Breast epithelium (tissue), 4 donors: ENCODE measurements at places on chromosomes 2 and 18.

- H3K4me3 ChIP-seq = no peak overlapping the region
- no peak overlapping the region for H3K27ac ChIP-seq
These were observed 28.1 kb downstream of the CAMKMT start for GRCh38 chr2:44389895-44390294.

DNA sequence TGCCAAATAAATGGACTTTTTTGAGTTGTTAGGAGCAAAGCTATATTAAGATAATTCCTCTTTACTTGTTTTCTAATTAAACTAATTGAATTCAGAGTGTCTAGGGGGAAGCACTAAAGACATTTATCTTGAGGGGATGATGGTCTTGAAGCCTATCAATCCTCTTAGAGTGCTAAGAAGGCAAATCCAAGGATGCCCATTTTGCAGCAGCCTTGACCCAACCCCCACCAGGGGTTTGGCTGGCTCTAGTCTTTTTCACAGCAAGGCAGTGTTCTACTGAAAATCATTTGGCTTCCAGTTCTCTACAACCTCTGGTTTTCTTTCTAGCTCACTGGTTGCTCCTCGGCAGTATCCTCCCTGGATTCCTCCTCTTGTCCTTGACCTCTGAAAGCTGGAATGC lies 6.5 kb upstream of the RAX start:
- no peak overlapping the region for H3K27ac ChIP-seq
- H3K27me3 ChIP-seq = no peaks in the 10 kb centered on the region
- no peak overlapping the region for H3K4me3 ChIP-seq
- no peaks in the 10 kb centered on the region for H3K4me1 ChIP-seq

- H3K27ac ChIP-seq = no peak overlapping the region
- H3K27me3 ChIP-seq = no peaks in the 10 kb centered on the region
- no peak overlapping the region for H3K4me3 ChIP-seq
- no peaks in the 10 kb centered on the region for H3K36me3 ChIP-seq
- DNase-seq = no peak
These were observed 3.0 kb downstream of the DPP4 start for GRCh38 chr2:162071001-162071400.

- H3K27me3 ChIP-seq = no peaks in the 10 kb centered on the region
- no peak overlapping the region for H3K4me3 ChIP-seq
- H3K4me1 ChIP-seq = no peaks in the 10 kb centered on the region
- H3K36me3 ChIP-seq = no peaks in the 10 kb centered on the region
These were observed 26.5 kb downstream of the FIGN start for GRCh38 chr2:163709270-163709669.

GRCh38 chr2:47518497-47519146 lies 115.7 kb downstream of the MSH2 start:
- no peak for DNase-seq
- H3K36me3 ChIP-seq = no peaks in the 10 kb centered on the region
- H3K4me1 ChIP-seq = peaks cover 5% of the 10 kb centered on the region
- no peaks in the 10 kb centered on the region for H3K27me3 ChIP-seq
- H3K4me3 ChIP-seq = no peak overlapping the region
- H3K27ac ChIP-seq = no peak overlapping the region

DNA sequence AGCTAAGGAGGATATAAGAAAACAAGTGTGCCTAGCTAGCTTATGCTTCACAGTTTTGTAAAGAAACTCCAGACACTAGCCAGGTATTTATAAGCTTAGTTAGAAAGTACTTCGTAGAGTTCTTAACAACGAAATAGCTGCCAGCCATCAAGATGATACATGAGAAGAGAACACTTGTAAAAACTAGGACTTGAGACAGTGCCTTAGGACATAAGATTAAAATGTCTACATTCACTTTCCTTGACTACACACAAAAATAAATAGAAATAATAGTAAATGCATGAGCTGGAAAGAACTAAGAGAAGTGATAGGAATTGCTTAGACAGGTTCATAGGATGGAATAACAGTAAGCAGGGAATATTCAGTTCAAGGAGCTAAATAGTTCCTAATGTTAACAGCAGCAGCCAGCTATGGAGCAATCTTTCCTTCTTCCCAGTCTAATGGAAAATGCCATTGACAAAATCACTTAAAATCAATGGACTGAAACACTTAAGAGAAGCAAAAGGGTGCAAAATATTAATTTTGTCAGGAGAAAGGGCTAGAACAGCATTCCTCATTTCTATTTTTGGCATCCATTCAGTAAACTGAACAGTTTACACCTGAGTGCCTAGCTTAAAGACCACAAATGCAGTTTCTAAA lies 186.6 kb downstream of the PDE11A start:
- H3K27ac ChIP-seq = no peak overlapping the region
- no peaks in the 10 kb centered on the region for H3K36me3 ChIP-seq
- no peak overlapping the region for H3K4me3 ChIP-seq
- H3K4me1 ChIP-seq = no peaks in the 10 kb centered on the region
- DNase-seq = no peak

DNA sequence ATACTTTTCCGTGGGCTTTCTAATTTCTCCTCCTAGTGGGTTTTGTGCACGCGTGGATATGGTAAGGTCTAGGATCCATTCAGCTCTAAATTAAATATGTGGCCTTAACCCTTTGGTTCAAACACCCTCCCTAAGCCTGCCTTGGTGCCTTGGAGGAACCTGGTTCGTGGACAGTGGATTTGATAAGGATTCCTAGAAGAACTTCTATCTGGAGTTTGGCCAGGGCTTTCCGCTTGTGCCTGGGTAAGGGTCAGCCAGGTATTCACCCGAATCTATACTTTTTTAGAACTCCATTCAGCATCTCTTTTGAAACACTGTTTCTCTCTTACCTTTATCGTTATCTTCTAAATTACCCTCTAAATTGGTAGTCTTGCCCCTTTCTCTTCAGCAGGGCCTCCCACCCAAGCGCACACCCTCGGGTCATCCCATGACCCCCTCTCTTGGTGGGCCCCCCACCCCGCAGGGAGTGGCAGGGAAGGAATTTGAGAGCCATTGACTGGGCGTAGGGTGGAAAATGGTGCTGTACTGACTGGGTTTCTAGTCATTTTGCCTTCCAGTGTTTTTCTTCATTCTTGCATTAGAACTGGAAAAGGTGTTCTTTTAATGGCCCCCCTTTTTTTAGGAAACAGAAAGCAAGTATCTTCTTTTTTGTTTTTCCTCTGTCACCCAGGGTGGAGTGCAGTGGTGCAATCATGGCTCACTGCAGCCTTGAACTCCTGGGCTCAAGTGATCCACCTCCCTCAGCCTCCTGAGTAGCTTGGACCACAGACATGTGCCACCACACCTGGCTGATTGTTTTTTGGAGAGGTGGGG lies 1.8 kb downstream of the SOCS6 start:
- H3K36me3 ChIP-seq = no peaks in the 10 kb centered on the region
- H3K4me3 ChIP-seq = peak overlapping the region; percentile 75
- H3K27ac ChIP-seq = no peak overlapping the region
- DNase-seq = no peak
- H3K4me1 ChIP-seq = peaks cover 7% of the 10 kb centered on the region

GRCh38 chr2:96082211-96083063 lies 33.9 kb downstream of the ADRA2B start:
- peak overlapping the region; percentile 66 for H3K27ac ChIP-seq
- H3K36me3 ChIP-seq = no peaks in the 10 kb centered on the region
- no peak overlapping the region for H3K4me3 ChIP-seq

DNA sequence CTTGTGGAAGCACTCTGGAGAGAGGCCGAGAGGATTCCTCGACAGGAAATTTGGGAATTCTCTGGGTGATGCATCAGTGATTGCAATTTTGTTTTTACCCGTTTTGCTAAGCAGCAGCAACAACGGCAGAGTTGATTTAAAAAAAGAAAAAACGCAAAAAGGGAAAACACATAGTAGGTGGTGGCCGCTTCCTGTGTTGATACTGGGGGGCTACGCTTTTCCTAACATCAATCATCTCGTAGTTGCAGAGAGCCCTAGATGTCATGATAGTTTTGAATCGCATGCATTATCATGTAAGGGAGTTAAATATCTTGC lies 271 bp upstream of the RBM43 start:
- H3K4me3 ChIP-seq = peak overlapping the region; percentile 96
- no peaks in the 10 kb centered on the region for H3K36me3 ChIP-seq
- H3K4me1 ChIP-seq = no peaks in the 10 kb centered on the region
- H3K27me3 ChIP-seq = no peaks in the 10 kb centered on the region

GRCh38 chr2:102051692-102052277 lies 60.0 kb downstream of the IL1R2 start:
- DNase-seq = no peak
- H3K4me1 ChIP-seq = no peaks in the 10 kb centered on the region
- no peaks in the 10 kb centered on the region for H3K27me3 ChIP-seq
- H3K4me3 ChIP-seq = no peak overlapping the region
- no peaks in the 10 kb centered on the region for H3K36me3 ChIP-seq

- DNase-seq = no peak
- no peak overlapping the region for H3K4me3 ChIP-seq
- no peak overlapping the region for H3K27ac ChIP-seq
These were observed 212.6 kb upstream of the SP5 start for GRCh38 chr2:170502361-170503130.

DNA sequence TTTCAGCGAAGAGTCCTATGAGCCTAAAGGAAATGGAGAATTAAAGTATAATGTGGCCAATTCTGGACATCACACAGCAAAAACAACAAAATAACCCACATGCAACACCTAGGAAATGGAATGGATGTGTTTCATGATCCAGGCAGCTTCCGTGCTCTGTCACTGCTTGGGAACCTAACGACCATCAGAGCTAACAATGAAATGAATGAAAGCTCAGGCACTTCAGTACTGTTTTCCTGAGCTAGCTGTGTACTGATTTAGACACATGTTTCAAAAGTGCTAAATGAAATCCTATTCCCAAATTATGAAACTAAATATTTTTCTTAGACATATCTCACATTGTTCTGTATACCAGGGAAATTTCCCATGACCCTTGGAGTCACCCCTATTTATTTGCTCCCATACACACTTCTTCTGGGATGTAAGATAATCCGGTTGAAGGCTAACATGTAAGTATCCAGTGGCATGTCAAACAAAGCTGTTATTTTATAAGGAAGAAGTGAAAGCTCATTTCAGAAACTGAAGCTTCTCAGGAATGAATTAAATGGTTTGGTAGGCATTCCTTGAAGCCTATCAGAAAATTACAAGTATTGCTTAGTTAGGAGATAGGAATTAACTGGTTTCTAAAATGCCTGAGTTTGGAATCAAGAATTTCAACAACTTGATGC lies 108.5 kb upstream of the RND3 start:
- DNase-seq = no peak
- H3K4me3 ChIP-seq = no peak overlapping the region
- H3K27ac ChIP-seq = no peak overlapping the region
- peaks cover 3% of the 10 kb centered on the region for H3K4me1 ChIP-seq
- no peaks in the 10 kb centered on the region for H3K27me3 ChIP-seq
- H3K36me3 ChIP-seq = no peaks in the 10 kb centered on the region

DNA sequence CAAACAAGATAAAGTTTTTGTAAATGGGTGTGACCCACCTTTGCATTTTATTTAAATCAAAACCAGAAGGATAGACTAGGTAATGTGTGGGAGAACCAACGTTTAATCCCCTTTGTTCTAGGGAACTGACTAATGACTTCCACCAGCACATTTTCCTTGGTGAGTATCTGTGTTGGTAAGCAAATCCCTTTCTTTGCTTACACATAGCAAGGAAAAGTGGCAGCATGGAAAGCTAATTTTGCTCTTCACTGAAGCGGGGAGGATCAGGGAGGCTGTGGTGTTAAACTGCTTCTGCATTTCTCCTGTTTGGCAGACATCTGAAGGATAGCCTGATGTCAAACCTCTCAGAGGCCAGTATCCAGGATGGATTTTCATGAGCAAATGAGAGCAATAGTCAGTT lies 331.1 kb downstream of the PTPRM start:
- H3K27ac ChIP-seq = no peak overlapping the region
- no peaks in the 10 kb centered on the region for H3K36me3 ChIP-seq
- H3K4me3 ChIP-seq = no peak overlapping the region
- no peak for DNase-seq
- no peaks in the 10 kb centered on the region for H3K27me3 ChIP-seq

GRCh38 chr2:239052798-239053665 lies 205.1 kb downstream of the TWIST2 start:
- H3K4me1 ChIP-seq = no peaks in the 10 kb centered on the region
- no peak overlapping the region for H3K4me3 ChIP-seq
- DNase-seq = no peak

- DNase-seq = no peak
- H3K4me1 ChIP-seq = no peaks in the 10 kb centered on the region
- H3K27me3 ChIP-seq = no peaks in the 10 kb centered on the region
- no peak overlapping the region for H3K27ac ChIP-seq
These were observed 1587.5 kb upstream of the PIK3C3 start for GRCh38 chr18:40367576-40367975.

DNA sequence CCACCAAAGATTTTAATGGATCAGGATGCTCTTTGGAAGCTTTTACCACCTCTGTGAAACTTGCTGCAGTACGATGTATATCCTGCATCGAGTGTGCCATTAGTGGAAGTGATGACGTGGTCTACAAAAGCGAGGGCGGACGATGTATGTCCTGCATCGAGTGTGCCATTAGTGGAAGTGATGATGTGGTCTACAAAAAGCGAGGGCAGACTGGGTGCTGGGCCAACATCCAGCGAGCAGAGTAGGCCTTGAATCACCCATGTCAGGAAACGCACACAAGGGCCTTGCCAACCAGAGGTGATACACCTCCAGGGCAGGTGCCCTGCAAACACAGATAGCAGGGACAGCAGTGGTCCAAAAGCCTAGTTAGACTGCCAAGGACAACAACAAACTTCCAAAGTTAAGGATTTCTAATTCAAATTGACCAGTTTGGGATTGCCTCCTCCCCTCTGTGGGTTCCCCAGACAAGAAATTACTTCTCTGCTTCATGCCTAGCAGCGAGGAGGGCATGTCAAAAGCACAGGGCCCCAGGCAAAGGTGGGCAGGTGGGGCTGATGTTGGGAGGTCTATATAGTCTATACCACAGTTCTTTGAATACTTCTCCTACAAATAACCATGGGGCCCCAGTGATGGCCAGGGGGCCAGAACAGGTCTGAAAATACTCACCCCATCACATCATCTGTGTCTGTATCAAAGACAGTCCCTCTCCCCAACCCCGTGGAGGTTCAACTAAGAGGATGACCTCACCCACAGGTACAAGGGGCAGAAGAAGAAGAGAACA lies 70.2 kb downstream of the ADD2 start:
- no peaks in the 10 kb centered on the region for H3K27me3 ChIP-seq
- H3K36me3 ChIP-seq = no peaks in the 10 kb centered on the region
- H3K4me1 ChIP-seq = no peaks in the 10 kb centered on the region
- H3K27ac ChIP-seq = no peak overlapping the region
- DNase-seq = no peak

DNA sequence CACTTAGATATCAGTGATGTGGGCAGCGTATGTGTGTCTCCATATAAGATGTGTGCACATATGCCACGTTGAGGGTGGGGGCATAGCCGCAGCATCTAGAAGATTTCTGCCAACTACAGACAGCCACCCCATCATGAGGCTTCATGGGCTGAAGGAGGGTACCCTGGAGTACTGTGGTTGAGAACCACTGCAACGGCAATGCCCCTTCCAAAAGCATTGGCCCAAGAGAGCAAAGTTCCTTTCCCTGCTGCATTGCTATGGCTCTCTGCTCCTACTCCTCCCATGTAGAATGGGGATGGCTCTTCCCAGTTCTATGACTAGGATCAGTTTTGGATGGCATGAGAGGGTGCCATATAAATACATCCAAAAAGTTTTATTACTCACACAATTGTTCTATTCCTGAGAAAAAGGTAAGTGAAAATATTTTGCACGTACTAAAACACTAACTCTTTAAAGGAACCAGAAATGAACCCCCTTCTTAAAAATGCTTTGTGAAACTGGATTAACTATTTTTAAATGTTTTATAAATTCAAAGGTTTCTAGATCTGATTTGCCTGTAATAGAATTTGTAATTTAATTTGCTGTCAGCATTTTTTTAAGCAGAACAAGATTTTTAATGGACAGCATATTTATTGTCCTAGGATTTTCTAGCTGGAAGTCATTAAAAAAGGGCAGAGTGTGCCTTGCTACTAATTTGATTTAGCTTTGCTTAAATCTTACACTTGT lies 4.4 kb upstream of the RPL31 start:
- H3K4me3 ChIP-seq = no peak overlapping the region
- H3K36me3 ChIP-seq = no peaks in the 10 kb centered on the region
- no peaks in the 10 kb centered on the region for H3K27me3 ChIP-seq
